ENCODE measurements at places on chromosomes 6 and 20. TPM values are rescaled to one million over a fixed set of nuclear protein-coding genes. Genes with fewer than 3 reads are reported as not detected.

CPNE5 gene
- total RNA-seq: 1.2 TPM

DNA sequence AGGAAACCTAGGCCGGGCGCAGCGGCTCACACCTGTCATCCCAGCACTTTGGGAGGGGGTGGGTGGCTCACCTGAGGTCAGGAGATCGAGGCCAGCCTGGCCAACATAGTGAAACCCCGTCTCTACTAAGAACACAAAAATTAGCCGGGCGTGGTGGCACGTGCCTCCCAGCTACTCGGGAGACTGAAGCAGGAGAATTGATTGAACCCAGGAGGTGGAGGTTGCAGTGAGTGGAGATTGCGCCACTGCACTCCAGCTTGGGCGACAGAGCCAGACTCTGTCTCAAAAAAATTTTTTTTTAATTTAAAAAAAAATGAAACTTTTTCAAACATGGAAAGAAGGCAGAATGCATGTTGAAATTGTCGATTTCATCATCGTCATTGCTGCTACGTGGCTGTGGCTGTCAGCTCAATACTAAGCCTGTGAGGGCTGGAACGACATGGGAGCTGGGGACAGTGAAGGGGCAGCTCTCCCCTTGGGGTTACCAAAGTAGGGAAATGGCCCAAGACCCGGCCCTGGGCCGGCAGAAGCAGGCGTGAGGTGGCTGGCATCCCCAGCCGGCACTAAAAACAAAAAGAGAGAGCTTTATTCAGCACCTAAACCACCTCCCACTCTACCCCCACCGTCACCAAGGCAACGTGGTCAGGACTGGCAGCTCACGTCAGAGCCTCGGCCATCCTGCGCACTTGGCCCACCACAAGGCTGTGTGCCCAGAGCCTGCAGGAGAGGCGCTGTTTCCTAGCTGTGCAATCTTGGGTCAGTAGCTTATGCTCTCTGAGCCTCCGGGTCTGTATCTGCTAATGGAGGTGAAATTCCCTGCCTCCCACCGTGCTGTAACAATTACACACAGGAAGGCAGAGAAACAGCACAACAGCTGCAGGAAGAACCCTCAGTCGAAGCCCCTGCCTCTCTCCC, 30.8 kb downstream of the AGPAT4 start:
- no peak for DNase-seq

DNA sequence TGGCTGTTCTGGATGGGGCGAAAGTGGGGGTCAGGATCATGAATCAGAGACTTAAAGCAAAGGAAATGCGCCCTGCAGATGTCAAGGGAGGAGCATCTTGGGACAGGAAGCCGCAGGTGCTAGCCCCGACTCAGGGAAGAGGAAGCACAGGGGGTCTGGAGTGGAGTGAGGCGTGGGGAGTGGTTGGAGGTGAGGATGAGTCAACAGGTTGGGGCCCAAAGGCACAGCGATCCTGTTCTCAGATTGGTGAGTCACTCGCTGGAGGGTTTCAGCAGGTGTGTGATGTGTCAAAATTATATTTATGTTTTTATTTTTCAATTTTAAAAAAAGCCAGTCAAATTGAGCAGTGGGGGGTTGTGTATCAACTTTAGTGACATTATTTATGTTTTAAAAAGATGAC, 19.0 kb downstream of the PACSIN1 start:
- DNase-seq: no peak

- no peak for DNase-seq
Observed at GRCh38 chr20:32635764-32636163, 38.0 kb downstream of the C20orf203 start.

DNA sequence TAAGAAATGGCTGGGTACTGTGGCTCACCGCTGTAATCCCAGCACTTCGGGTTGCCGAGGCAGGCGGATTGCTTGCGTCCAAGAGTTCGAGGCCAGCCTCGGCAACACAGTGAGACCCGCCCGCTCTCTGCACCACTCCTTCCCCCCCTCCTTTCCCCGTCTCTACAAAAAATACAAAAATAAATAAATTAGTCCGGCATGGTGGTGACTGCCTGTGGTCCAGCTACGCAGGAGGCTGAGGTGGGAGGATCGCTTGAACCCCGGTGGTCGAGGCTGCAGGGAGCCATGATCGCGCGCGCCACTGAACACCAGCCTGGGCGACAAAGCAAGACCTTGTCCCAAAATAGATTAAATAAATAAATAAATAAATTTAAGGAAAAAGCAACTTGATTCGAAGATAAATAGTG, 448 bp upstream of the RNF114 start:
- no peak for DNase-seq

DNA sequence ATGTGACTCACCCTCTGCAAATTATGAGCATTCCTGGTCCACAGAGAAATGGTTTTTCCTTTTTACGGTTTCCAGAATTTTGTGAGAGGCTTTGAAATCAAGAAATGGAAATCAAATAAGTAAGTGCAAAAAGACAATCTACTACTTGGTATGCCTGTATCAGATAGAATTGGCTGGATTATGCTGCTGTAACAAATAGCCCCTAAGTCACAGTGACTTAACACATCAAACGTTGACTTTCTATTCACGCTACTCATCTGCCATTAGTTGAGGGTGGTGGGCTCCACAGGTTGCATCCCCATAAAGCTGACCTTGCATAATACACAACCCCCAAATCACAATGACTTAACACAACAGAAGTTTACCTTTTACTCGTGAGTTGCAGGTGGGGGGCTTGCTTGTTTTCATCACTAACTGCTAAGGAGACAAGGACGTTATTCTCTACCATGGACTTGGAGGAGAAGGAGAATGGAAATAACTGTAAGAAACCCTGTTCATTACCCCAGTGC, 44.4 kb downstream of the TSHZ2 start:
- DNase-seq: no peak

DNA sequence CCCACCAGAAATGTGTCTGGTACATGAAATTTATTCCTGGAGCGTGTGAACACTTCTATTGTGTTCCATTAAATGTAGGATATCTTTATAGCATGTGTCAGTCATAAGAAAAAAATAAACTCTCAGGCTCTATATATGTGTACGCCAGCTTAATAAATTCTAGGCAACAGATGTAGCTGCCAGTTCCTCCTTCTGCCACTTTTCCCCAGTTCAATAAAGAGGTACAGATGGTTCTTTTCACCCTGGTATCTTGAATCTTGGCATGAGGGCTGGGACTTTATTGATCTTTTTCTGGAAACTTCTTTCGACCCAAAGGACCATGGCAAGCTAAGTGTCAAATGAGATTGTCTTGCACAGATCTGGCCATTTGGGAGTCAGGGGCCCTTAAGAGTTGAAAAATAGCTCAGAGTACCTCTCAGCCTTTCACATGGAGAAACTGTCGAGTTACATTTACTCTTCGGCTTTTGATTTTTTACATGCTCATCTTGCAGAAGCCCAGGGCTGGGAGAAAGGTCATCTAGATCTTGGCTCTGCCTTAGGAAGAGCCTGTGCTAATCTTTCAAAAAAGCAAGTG, 240.9 kb downstream of the DOK5 start:
- DNase-seq: no peak

COX4I2 gene
- total RNA-seq: not detected

GRCh38 chr6:68701159-68701558, 66.1 kb downstream of the ADGRB3 start:
- no peak for DNase-seq

DNA sequence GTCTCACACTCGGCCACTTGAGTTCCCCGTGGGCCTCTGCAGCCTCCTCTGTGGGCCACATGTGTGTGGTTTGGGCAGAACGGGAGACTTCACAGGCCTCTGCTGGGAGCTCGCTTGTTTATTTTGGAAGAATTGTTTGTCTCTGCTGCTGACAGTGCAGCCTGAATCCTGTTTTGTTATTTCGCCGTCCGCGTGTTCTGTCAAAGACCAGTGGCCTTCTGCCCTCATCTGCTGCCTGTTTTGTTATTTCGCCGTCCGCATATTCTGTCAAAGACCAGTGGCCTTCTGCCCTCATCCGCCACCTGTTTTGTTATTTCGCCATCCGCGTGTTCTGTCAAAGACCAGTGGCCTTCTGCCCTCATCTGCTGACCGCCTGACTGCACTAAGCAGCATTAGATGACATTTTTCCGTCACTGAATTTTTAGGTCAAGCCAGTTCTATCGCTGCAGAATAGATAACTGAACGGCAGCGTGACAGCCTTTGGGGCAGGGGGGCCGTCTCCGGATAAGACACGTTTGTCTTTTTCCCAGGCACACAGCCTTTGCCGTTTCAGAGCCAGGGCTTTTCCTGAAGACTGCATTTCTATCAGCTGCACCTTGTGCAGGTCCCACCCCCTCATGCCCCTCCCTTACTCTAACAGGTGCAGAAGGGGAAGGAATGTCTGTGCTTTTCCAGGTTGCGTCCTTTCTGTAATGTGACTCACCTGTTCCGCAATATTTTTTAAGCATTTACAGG, 158.5 kb upstream of the AFDN start:
- DNase-seq: no peak

DNA sequence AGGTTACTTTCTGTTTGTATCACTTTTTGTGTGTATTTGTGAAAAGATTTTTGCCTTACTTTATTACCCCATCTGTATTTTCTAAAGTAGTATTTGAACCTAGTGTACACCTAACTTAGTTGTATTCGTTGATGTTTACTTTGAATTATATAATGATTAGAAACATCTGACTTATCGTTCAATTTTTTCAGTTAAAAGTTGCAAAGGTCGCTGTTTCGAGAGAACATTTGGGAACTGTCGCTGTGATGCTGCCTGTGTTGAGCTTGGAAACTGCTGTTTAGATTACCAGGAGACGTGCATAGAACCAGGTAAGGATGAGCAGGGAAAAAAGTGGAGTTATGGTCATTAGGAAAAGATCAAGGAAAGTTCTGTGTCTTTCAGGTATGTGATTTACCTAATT, 42.0 kb downstream of the ENPP1 start:
- no peak for DNase-seq

LSM2 gene
- total RNA-seq: 38.8 TPM

DNA sequence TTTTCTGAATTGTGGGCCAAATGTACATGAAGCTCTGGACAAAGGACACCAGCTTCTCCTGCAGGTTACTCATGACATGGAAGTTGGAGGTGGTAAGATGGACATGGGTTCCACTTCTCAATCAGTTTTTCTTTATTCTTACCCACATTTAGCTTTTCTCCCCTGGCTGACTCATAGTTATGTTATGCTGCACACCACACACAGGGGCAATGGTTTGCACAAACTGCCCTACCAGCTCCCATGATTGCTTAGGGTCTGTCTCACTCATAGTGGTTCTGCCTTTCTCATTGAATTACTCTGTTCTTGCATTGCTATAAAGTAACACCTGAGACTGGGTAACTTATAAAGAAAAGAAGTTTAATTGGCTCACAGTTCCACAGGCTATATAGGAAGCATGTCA, 4.5 kb upstream of the CD109 start:
- DNase-seq: no peak

- DNase-seq: no peak
Observed at GRCh38 chr20:51507216-51508036, 35.1 kb downstream of the NFATC2 start.

C20orf202 gene
- 0.10 TPM for total RNA-seq

SNX3 gene
- total RNA-seq: 181 TPM

DNA sequence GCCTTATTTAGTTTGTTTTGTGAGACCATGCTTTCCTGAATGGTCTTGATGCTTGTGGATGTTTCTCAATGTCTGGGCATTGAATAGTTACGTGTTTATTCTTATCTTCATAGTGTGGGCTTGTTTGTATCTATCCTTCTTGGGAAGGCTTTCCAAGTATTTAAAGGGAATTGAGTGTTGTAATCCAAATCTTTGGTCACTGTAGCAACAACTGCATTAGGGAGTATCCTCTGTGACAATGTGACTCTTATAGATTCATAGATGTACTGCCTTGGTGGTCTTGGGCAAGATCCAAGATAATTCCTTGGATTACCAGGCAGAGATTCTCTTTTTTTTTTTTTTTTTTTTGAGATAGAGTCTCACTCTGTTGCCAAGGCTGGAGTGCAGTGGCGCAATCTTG, 598.4 kb downstream of the CBLN4 start:
- DNase-seq: no peak

- no peak for DNase-seq
Observed at GRCh38 chr6:155411154-155412052, 44.2 kb downstream of the NOX3 start.

DNA sequence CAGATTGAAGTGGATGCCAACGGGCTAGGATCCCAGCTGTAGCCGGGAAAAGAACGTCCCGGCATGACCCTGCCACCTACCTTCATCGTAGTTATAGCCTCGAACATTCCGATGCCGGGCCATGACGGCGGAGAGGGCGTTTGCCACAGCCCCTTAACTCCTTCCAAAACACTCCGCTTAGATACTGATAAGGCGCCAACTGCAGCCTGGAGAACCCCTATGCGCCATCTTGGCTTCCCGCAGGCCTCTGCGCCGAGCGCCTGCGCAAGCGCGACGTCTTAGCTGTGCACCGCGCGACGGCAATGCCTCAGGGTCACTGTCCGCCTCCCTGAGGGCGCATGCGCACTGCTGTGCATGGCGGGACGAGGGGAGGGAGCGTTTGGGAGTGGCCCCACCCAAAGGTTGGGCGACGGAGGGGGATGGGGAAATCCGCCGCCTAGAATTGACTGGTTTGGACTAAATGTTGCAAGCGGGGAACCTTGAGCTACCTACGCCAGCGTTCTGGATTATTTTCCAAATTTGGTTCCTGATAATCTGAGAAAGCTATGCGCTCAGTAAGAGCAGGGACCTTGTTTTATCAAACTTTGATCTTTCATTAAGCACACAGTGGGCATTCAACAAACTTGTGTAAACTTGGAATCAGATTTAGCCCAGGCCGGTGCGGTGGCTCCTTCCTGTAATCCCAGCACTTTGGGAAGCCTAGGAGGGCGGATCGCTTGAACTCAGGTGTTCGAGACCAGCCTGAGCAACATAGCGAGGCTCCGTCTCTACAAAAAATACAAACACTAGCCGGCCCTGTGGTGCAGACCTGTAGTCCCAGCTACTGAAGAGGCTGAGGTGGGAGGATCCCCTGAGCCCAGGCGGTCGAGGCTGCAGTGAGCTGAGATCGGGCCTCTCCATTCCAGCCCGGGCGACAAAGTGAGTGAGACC, at the start of gene HBS1L:
HBS1L (minus strand) TSS at position 254 of the 930 bp plus-strand sequence; CDS start at position 123, 131 bp downstream.
- DNase-seq: peak; percentile 99

GRCh38 chr6:162922563-162923166, 194.9 kb downstream of the PACRG start:
- DNase-seq: no peak

GRCh38 chr6:169558774-169559441, 142.9 kb downstream of the WDR27 start:
- no peak for DNase-seq

HAO1 gene
- total RNA-seq: not detected

DNA sequence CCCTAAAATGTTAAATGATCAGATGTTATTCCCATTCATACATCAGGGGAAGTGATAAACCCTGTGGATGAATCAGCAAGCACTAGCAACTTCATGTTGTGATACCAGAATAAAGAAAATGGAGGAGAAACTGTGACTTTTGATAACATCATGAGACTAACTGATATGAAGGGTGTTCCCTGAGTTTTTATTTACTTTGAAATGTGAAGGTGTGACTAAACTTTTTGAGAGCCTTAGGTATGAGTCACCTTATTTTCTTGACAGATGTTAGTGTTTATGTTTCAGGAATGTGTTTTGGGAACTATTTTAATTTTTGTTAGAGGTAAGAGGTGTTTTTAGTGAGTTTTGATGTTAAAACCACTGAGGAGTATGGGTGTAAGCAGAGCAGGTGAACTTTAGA, 4.4 kb downstream of the PARD6B start:
- no peak for DNase-seq

Data from myocyte (in vitro differentiated cells).